ENCODE measurements at places on chromosomes 6 and 20. TPM values are rescaled to one million over a fixed set of nuclear protein-coding genes. Genes with fewer than 3 reads are reported as not detected.

FAM209A gene
- not detected for total RNA-seq

DCDC2 gene
- not detected for total RNA-seq

ZNF311 gene
- 0.63 TPM for total RNA-seq

C20orf144 gene
- 0.09 TPM for total RNA-seq

HLA-DRA gene
- not detected for total RNA-seq

ECHDC1 gene
- 29.7 TPM for total RNA-seq

Measured in endothelial cell of coronary artery (primary cell).